ENCODE measurements at places on chromosomes 2 and 18.

GRCh38 chr2:174681099-174682006, 82.9 kb downstream of the CHRNA1 start:
- no peak for DNase-seq

DNA sequence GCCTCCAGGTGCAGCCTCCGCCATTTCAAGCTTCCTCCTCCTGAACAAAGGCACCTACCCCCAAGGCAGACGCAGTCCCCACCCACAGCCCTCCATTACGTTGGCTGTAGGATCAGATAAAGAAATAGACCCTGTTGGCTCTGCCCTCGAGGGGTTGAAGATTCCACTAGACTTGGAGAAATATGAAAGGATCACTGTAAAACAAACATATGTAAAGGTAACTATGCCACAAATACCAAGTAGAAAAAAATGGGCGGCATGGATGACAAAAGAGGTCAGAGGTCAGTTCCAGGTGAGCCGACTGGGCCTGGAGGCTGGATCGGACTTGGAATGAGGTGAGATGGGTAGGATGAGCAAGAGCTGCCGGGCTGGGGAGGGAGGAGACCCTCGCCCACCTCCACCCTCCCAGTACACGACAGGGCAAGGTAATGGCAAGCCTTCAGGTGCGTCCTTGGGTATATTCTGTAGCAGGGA, 84.8 kb upstream of the POMC start:
- no peak for DNase-seq

- DNase-seq: no peak
Measured at GRCh38 chr2:181984060-181984459, 1.6 kb upstream of the PPP1R1C start.

DNA sequence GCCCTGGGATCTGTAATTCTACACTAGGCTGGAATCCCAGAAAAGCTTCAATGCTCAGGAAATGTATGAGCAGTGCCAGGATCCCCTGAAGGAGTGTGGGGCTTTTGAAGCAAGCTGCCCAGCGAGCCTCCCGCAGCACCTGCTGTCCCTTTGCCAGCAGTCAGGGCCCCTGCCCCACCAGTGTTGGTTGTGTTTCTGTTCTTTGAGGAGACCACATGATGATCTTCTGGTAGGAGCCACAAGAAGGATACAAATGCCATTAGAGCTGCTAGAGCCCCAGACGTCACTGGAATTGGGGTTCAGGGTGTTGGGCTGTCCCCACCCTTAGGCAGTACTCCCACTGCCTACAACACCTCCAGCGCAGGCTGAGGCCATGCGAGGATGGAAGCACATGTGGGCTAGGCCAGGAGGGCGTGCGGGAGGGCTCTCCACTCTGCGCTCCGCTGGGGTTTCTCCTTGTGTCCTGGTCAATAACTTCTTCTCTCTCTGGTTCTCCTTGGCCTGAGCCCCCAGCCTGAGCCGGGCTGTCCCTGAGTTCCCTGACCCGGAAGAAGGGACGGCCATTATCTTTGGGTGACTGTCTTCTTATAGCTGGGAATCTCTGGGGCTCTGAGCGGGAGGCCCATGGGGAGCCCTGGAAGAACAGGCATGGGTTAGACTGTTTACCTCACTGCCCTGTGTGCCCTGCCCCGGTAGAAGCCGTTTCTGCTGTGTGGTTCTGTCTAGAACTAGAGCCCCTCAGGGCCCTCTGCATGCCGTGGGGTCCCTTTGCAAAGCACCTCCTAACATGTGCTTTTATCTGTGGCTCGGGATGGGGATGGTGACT, 73.9 kb downstream of the LRRFIP1 start:
- no peak for DNase-seq

DNA sequence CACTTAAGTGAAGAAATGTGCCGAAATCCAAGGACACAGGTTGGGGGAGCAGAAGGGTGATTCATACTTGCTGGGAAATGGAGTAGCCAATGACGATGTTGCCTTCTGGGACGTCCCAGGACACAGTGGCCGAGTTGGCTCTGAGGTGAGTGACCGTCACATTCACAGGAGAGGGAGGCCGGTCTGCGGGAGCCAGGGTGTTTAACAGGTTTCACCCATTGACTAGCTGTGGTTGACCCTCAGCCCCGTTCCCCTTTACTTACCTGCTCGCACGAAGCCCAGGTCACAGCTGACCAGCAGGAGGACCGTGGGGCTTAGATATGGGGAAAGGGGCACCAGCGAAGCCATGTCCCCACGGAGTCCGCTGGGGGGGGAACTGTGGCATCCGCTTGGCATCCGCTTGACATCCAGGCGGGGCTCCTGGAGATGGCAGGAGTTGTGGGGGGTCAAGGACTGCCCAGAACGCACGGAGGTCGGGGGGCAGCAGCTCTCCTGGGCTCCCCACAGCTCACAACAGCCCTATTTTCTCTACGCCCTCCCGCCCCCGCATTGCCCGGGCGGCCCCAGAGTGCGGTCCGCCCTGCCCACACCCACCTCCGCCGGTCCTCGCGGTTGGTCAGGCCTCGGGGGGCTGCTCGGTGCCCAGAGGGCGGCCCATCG, 586 bp downstream of the FNDC4 start:
- no peak for DNase-seq

GRCh38 chr2:169164311-169164710, 94.9 kb downstream of the DHRS9 start:
- no peak for DNase-seq

- no peak for DNase-seq
Measured at GRCh38 chr2:212712466-212712865, 173.9 kb upstream of the ERBB4 start.

DNA sequence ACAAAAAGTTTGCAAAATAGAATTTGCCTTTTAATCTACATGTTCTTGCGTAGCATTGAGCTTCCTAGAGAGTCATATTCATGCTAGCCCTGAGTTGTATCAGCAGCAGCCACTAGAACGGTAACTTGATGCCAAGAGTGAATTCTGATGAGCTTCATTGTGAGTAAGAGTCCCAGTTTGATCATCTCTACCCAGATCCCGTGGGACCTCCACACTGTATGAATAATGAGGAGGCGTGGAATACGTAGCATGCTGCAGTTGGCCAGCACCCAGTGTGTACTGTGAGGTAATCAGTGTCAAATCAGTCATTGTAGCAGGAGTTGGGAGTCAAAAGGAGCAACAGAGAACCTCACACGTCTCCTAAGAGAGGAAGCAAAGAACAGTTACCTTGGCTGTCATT, 197.9 kb downstream of the NEDD4L start:
- DNase-seq: no peak

- DNase-seq: no peak
Measured at GRCh38 chr18:79973517-79973916, 9.1 kb downstream of the HSBP1L1 start.

GRCh38 chr18:25033747-25034471, 318.1 kb downstream of the ZNF521 start:
- DNase-seq: no peak

DNA sequence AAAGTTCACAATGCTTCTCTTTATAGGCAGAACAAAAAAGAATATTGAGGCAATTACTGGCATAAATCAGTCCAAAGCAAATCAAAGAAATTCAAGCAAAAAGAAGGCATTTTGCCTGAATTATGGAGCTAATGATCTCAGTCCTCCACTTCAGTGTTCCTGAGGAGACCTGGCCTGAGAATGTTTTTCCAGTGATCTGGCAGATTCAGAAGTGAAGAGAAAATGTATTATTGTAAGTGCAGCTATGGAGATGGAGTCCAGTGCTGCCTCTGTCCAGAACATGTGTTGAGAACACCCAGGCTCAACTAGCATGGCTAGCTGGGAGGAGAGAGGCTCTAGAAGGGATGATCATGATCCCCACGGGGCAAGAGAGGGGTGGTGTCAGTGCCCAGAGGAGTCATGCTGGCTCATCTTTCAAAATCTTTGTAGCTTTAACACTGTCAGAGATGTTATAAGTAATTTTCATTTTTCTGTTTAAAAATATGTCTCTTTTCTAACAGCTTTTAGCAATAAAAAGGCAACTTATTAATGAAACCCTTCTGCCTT, 367.0 kb upstream of the RAB12 start:
- DNase-seq: no peak

GRCh38 chr2:113602869-113603466, 24.1 kb upstream of the RABL2A start:
- no peak for DNase-seq

DNA sequence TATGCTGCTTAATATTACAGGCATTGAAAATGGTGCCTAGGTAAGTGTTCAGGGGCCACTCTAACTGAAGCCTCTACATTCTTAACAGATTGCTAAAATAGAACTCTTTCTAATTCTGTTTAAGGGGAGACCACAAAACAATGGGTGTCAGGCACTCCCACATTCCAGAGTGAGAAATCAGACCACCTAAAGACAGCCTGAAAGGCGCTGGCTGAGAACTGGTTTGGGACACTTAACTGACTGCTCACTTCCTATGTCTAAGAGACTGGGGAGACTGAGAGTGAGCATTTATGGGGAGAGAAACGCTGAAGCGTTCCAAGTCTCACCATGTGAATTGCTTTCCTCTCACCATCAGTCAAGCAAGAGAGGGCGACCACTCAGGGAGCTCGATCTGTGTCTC, 108.8 kb upstream of the ITGB6 start:
- no peak for DNase-seq

GRCh38 chr2:126979039-126980003, 80.6 kb downstream of the TEX51 start:
- DNase-seq: no peak

DNA sequence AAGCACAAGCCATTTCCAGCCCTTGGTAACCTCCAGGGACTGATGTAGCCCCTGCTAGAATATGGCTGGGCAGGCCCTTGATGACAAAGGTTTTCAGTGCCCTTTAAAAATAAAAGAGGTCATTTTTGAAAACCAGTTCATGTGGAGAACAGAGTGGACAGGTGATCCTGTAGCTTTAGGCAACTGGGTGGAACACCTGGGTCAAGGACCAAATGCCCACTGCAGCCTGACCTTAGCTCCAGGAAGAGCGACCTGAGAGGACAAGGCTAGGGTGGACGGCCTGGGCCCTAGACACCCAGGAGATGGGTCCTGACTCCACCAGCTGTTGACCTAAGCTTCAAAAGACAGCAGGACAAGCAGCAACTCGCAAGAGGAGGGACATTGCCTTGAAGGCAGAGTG, 116.6 kb downstream of the LIPG start:
- DNase-seq: no peak

DNA sequence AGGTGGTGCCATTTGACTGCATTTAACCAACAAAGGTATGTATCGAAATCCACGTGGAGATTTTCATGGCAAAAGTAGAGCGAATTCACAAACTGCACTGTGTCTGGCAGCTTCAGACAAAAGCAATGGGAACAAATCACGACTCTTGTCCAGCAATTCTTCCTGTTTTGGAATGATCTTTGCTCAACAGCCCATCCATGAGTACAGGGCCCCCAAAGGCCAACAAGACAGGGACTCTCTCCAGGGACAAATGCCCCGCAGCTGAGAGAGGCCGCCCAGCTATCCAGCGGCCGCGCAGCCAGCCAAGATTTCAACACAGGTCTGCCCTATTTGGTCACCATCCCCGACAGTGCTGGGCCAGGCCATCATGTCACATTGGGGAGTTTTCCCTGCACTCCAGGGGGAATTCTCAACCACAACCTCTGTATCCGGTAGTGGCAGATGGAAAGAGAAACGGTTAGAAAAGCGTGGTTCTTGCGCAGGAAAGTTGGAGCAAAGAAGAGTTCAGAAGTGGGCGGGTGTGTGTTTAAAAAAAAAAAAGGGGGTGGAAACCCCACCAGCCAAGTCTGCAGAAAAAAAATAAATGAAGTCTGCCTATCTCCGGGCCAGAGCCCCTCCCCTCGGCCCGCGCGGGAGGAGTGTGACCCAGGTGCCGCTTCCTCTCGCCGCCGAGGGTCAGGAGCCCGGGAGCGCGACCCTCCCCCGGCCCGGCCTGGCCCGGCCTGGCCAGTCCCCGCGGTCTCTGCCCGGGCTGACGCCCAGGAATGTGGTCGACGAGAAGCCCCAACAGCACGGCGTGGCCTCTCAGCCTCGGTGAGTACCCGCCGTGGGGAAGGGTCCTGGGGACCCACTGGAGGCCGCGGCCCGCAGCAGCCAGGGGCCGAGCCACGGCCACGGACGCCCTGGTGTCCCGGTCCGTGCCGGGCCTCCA, at the start of gene GYPC:
Gene GYPC, plus strand, starts transcription at position 659 of the 931 bp plus-strand sequence. Its CDS starts 106 bp downstream, at position 765.
- peak; percentile 37 for DNase-seq

GRCh38 chr2:220855296-220855695, 716.8 kb downstream of the EPHA4 start:
- no peak for DNase-seq

GRCh38 chr2:180063494-180064092, 56.5 kb upstream of the CWC22 start:
- no peak for DNase-seq

DNA sequence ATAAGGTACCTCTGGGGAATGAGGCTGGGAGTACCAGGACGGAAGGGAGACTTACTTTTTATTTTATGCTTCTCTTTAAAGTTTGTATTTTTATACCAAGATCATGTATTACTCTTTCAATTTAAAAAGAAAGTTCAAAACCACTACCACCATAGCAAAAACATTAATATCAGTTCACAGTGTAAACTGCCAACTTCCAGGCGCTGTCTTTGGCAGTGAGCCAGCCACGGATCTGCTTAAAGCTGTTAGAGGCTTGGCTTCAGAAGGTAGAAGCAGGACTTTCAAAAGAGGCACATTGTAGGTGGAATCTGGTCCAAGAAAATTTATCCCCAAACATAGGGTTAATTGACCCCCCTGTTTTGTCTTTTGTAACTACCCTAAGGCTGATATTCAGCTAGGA, 74.8 kb downstream of the B3GNT2 start:
- DNase-seq: no peak

DNA sequence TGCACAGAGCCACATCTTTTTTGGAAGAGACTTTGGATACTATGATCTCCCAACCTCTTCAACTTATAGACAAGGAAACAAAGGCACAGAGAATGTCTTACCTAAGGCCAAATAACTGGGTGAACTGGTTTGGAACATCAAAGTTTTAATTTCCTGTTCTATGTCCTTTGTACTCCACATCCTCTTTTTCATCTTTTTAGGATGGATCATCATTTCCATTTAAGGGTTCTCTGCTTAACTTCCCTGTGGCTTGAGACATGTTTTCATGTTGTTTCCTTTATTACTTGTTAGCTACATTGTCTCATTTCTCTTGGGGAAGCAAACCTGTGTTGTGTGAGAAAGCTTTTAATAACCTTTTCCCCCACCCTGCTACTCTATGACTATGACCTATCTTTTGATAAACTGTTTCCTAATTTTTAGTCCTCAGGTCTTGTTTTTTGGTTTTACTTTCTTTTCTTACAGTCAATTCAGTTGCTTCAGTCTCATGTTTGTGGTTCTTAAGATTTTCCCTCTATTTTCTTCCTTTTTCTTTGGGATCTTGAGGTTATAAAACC, 22.5 kb upstream of the RMND5A start:
- no peak for DNase-seq

GRCh38 chr2:120719491-120719890, 16.2 kb upstream of the GLI2 start:
- no peak for DNase-seq

DNA sequence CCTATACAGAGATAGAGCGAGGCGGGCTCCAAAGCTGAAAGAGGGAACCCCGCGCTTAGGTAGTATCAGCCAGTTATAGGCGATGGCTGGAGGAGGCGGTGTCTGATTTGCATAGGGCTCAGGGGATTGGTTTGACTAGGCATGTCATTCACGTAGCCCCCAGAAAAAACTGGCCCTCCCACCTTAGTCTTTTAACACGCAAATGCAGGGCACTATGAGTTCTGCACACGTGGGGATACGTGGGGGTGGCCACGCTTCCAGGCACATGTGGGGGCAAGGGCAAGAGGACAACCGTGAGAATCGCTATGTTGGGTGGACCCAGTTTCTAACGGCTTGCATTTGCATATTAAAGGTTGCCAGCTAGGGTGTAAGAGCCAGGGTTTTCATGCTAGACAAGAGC, 56.7 kb upstream of the MSTN start:
- DNase-seq: peak; percentile 2

All from stimulated activated CD4-positive, alpha-beta T cell treated with anti-CD3 and anti-CD28 coated beads, Interleukin-2, amount 100 ng/mL, for 48 hours (primary cell).